Bone marrow (tissue), 2 donors: ENCODE measurements at places on chromosomes 2 and 18.

- DNase-seq: no peak
Measured at GRCh38 chr2:239469106-239469960, 68.5 kb upstream of the HDAC4 start.

GRCh38 chr2:173652767-173653431 lies 298.2 kb downstream of the CDCA7 start:
- no peak for DNase-seq

GRCh38 chr2:96540136-96540535 lies 3.6 kb downstream of the ARID5A start:
- no peak for DNase-seq

DNA sequence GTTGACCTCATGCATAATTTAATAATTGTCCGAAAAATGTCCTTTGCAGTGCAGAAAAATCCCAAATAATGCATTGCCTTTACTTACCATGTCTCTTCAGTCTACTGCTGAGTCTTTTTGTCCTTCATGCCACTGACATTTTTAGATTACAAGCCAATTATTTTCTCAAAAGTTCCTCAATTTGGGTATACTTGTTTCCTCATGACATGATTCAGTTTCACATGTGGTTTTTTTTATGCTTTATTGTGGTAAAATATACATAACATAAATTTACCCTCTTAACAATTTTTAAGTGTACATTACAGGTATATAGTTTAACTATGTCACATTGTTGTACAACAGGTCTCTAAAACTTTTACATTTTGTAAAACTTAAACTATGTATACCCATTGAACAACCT lies 81.0 kb downstream of the EPC2 start:
- DNase-seq: no peak

DNA sequence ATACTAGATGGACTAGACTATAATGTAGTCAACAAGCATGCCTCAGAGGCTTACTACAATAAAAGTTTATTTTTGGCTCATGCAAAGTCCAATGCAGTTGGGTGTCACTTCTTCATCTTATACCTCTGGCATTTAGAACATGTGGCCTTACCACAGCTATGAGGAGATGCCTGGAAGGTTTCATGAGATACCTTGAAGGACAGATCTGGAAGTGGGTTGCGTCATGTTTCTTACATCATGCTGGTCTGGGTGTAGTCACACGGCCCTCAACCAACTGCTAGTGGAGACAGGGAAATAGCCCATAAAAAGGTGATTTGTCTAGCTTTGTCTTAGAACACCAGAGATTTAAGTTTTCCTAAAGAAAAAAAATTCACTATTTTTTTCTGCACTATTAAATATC lies 91.7 kb upstream of the MMADHC start:
- DNase-seq: no peak

- DNase-seq: no peak
Measured at GRCh38 chr2:20322527-20323300, 27.9 kb downstream of the PUM2 start.

DNA sequence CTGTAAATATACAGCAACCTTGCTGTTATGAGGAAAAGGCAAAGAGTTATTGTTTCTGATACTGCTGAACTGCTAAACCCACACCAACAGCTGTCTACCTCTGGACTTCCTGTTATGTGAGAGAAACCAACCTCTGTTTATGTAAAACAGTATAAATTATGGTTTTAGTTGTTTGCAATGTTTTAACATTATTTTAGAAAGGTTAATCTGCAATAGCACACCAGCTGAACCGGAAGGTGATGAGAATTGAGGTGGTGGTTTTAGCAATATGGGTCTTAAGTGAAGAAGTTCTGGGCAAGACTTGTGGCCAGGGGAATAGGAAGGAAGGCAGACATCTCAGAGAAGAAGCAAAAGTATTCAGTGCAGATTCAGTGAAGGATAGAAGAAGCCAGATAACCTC lies 237.8 kb downstream of the PLCL1 start:
- DNase-seq: no peak

DNA sequence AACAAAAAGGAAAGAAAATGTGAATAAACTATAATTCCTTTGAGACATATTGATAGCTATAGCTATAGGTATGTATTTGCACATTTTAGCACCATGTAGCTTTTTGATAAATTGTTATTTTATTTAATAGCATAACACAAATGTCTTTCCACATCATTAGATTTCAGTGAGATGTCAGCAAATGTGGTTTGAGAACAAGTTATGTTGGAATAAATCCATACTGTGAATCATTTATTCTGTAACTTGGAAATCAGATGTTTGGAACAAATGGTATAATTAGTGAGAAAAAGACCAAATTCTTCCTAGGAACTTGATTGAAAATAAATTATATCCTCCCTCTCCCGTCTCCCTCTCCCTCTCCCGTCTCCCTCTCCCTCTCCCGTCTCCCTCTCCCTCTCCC lies 62.8 kb downstream of the NABP1 start:
- DNase-seq: no peak

DNA sequence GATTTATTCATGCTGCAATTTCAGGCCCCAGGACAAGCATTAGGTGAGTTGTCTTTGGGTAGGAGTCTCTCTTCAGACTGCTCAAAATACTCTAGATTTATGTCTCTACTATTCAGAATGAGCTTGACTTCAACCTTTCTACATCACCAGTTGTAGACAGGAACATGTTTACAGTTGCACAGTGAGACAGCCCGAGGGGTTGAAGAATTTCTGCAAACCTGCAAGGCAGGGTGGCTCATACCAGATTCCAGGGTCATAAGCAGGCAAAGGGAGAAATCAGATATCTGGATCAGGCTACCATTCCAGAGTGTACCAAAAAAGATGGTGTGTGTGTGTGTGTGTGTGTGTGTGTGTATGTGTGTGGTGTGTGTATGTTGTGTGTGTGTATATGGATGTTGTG lies 112.4 kb downstream of the SPP2 start:
- no peak for DNase-seq

GRCh38 chr2:143132355-143132754 lies 3.1 kb downstream of the ARHGAP15 start:
- DNase-seq: no peak

GRCh38 chr2:54954705-54955357 lies 95.4 kb downstream of the RTN4 start:
- no peak for DNase-seq

GRCh38 chr2:205352593-205352992 lies 329.7 kb upstream of the NRP2 start:
- DNase-seq: no peak

DNA sequence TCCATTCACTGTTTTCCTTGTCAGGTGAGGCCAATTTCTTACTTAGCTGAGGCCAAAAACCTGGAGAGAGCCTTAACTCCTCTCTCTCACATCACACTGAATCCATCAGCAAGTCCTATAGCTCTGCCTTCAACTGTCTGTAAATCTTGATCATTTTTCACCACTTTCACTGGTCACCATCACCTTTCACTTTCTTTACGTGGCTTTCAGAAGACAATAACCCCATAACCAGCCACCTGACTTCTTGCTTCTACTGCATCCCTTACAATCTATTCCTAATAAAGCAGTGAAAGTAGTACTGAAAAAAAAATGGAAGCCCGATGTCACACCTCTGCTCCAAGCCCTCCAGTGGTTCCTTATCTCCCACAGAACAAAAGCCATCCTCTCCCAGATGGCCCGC lies 7.7 kb downstream of the LOXL3 start:
- no peak for DNase-seq

- no peak for DNase-seq
Measured at GRCh38 chr2:238929242-238930081, 81.6 kb downstream of the TWIST2 start.
